DMS 273 treated with DMSO at 0.1 percent for 48 hours (cell line): ENCODE measurements at places on chromosomes 3 and 15.
A peak's percentile ranks its signal among the peaks of the same experiment; 100 is the strongest.

DNA sequence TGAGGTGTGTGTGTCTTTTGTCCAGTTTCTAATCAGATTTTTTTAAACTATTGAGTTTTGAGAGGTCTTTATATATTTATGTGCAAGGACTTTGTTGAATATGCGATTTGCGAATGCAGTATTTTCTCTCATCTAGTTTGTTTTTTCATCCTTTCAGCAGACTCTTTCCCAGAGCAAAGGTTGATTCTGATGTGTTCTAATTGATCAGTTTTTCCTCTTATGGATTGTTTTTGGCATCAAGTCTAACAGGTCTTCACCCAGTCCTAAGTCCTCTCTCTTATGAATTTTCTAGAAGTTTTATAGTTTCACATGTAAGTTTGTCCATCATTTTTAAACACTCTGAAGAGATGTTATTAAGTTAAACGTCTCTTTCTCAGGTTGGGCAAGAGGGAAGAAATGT is 17.8 kb upstream of the TJP1 start:
- DNase-seq: no peak

DNA sequence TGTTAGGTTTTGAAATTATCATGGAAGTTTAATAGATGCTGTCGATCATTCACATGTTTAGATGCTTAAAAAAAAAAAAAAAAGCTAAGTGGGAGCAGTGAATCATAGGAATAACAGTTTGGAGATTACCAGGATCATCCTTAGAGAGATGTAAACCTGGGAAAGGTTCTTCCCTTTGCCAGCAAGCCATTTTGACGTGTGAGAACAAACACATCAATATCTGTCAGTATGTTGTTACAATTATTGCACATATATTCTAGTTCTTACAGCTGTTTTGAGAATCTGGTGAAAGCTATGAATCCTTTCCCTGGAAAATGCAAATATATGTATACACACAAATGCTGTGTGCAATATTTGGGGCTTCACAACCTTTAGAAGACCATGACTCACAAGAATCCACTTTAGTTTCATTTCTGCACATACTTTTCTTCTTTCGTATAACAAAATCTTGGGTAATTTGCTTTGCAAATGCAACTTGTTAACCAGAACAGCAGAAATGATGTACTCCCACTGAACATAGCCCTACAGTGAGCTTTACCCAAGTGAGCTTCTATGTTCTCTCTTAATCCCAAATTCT is 12.0 kb downstream of the NFKBIZ start:
- DNase-seq: no peak

- no peak for DNase-seq
These were observed 1010.6 kb downstream of the ROBO2 start for GRCh38 chr3:78050276-78051065.

DNA sequence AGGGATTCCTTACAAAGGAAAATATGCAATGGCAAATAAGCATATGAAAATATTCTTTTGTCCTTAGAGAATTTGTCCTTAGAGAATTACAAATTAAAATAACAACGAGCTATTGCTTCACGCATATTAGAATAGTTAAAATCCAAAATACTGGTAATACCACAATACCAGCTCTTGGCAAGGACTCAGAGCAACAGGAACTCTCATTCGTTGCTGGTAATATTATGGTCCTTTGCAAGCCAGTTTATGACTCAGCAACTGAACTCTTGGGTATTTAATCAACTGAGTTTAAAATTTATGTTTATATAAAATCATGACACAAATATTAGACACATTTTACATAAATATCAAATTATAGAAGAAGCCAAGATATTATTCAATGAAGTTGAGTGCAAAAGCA is 1730.4 kb downstream of the SI start:
- DNase-seq: no peak

DNA sequence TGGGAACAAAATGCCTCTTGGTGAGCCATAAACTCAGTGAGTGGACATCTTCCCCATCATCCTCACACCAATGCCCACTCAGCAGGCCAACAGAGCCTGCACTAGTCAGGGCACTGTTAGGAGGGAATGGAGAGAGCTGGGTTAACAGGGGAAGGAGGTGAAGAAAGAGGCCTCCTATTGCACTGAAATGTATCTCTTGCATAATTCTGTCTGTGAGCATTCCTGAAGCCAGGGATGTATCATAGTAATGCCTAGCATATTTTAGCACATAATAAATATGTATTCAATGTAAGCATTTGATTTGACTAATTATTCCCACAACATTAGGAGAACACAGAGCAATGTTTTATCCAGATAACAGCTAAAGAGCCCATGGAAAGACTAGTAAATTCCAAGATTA is 81.2 kb downstream of the ANO10 start:
- no peak for DNase-seq

DNA sequence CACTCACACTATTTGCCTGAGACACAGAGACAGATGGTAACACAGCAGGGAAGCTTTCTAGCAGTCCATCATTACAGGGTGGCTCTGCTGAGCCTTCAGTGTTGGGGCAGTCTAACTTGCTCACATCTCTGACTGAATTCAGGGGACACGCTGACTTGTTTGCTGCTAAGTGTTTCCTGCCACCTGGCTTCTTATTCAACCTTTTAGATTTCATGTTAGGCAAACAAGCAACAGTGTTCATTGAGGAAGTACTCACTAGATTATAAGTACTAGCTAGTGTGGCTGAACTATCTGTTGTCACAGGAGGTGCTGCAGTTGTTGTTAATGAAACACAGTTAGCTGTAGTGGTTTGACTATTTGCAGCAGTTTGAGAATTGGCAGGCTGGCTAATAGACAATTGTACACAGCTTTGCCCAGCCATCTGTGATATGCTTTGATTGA is 37.3 kb downstream of the USF3 start:
- peak; percentile 94 for DNase-seq

GRCh38 chr3:53581671-53582070 is 87.3 kb downstream of the CACNA1D start:
- DNase-seq: no peak

DNA sequence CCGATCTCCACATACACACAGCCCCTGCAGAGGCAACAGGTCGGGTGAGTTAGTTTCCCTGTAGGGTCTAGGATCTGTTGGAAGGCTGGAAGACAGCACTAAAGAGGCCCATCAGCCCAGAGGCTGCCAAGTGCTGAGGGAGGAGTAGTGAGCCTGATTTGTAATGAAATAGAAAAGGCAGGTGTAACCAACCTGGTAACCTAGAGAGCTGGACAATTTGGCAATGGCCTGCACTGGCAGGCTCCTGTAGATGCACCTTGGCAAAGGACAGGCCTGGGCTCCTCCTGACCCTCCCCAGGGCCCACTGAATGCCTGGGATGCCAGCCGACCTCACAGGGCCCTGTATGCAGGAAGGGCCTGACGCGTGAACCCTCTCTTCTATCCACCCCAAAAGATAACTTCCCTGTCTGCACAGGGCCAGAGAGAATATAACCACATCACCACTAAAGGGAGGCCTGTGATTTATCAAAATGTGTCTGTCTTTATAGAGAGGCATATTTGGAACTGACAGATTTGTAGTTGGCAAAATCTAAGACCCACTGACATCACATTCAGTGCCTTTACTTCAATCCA is 225.1 kb upstream of the CHRNA7 start:
- DNase-seq: no peak

GRCh38 chr15:55222588-55222987 is 25.8 kb upstream of the RSL24D1 start:
- DNase-seq: no peak
